ENCODE measurements at places on chromosomes 5 and 9.
A peak's percentile ranks its signal among the peaks of the same experiment; 100 is the strongest.

GRCh38 chr5:141484310-141484640, 555 bp upstream of the PCDHGC4 start:
- DNase-seq = no peak

DNA sequence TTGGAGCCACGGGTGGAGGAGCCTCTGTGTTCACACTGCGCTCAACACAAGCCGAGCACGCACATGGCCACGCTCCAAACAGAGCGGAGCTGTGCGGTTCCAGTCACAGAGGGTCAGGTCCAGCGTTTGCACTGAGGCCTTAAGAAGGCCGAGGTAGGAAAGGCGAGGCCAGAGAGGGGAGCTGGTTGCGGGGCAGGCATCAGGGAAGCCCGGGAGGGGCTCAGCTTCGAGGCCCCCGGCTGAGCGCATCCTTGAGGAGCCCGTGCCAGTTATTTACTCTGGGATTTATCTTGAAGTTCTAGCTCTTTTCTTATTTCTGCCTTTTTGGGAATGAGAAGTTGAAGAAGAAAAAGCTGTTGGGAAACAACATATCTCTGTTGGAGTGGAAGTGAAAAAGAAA, 140.8 kb downstream of the IRX1 start:
- no peak for DNase-seq

GRCh38 chr9:94741866-94742265, 15.4 kb downstream of the AOPEP start:
- no peak for DNase-seq

- DNase-seq = no peak
Observed at GRCh38 chr5:1748845-1749244, 50.8 kb downstream of the MRPL36 start.

DNA sequence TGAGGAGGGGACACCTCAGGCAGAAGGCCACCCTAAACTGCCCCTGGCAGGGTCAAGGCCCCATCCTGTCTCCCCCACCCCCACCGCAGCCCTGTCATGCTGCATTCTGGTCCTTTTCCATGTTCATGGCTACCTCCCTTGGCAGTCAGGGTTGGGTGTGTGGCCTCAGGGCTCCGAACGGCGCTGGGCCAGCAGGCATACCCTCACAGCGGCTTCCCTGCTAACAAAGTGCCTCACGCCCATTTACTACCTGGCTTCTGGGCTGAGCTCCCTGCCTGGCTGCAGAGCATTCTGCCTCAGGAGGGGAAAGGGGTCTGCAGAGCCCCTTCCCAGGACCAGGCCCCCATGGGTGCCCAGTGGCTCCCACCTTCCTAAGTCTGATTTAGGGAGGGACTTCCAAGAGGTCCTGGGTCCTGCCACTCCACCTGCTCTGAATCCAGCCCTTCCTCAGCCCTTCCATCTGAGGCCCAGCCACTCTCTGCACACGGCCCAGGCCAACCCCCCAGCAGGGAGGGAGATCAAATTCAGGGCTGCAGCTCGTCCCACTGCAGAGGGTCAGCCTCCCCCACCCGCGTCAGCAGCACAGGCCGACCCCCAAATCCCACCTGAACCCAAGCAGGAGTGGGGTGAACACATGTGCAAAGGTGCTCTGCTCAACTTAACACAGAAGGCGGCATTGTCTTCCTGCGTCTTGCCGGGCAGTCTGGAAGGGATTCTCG, 115.9 kb upstream of the PHYKPL start:
- DNase-seq = no peak

GRCh38 chr5:54644226-54644625, 126.7 kb downstream of the SNX18 start:
- no peak for DNase-seq

GRCh38 chr5:147743678-147744374, 38.7 kb downstream of the JAKMIP2 start:
- DNase-seq = no peak

GRCh38 chr9:95073042-95073607, 244.4 kb downstream of the FANCC start:
- no peak for DNase-seq

DNA sequence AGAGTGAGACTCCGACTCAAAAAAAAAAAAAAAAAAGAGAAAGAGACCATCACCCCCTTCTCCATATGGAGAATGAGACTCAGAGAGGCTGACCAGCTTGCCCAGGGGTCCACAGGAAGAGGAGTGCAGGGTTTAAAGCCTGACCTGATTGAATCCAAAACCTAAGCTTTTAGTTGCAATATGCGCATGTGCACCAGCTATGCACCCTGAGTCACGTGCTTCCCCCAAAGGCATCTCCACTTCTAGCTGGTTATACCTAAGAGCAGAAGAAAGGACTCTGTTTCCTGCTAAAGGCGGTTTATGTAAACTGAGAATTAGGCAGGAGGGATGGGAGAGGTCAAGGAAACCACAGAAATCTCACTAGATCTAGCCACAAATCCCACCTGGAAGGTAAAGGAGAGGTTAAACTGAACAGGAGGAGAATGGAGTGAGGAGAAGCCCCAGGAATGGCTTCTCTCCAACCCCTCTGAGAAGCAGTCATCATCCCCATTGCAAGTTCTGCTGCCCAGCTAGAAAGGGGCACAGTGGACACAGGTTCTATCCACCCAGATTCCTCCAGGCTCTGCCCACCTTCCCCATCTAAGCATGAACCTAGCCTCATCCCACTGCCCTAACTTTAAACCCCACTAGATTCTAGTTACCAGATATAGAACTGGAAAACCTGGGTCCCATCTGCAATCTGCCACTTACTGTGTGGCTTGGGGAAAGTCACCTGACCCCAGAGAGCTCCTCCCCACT, 171.3 kb downstream of the ACTL7B start:
- DNase-seq = no peak

DNA sequence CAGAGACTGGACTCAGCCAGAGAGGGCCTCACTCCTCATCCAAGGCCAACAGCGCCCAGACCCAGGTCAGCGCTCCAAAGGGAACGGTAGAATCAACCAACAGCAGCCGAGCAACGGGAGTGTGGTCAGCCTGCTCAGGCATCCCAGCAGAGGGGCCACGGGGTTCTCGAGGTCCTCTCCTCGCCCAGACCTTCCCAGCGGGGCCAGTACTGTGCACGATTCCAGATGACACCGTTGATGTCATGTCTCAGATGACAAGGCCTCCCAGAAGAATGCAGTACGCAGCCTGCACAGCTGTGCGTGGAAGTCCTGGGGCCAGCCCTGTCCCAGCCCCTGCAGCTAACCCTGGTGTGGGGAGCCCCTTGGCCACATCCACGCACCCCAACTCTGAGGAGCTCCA, 141.0 kb upstream of the PPP1R26 start:
- DNase-seq = no peak

DNA sequence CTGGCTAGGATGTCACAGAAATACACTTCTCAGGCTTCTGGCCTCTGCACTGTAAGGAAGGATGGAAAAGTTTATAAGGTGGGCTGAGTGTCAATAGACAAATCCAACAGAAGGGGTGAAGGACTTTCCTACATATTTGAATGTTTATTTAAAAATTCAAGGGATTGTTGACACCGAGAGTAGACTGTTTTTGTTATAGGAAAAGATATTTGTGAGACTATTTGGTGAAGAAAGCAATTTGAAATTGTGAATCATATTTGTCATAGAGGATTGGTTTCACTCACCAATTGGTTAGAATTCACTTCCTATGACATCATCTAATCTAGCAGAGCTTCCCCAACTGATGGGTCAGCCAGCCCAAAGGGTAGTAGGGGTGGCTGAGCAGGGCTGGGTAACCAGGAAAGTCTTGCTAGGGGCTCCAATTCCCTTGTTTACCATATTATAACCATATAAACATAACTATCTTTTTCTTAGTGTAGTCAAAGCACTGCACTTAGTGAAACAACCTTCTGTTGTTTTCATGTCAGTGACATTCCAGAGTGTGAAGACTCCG, 14.9 kb upstream of the MEGF10 start:
- DNase-seq = no peak

GRCh38 chr9:75027187-75028107, 646 bp downstream of the CARNMT1 start:
- peak; percentile 30 for DNase-seq

DNA sequence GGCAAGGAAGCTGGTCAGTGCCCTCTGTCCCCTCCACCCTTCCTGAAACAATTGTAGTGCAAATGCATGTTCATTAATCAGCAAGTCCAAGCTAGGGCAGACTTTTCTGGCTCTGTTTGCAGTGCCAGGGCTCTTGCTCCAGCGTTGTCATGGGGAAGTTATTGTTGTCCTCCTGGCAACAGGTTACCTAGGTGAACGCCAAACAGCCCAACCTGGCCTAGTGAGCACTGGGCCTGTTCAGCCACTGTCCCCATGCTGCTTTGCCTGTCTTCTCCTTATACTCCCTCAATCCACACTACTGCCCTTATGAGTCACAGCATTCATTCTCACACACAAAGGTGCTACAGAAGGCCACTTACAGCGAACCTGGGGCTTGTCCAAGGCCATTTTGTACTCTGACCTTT, 34.5 kb upstream of the GLIS3 start:
- no peak for DNase-seq

GRCh38 chr5:177443144-177443983, 3.2 kb upstream of the PRR7 start:
- no peak for DNase-seq

- DNase-seq = no peak
Observed at GRCh38 chr5:36646507-36647023, 40.2 kb downstream of the SLC1A3 start.

- DNase-seq = no peak
Observed at GRCh38 chr5:21181609-21182125, 1193.7 kb upstream of the CDH18 start.

GRCh38 chr9:116951588-116952435, 264.7 kb downstream of the TRIM32 start:
- no peak for DNase-seq

- no peak for DNase-seq
Observed at GRCh38 chr5:57509501-57510260, 27.1 kb upstream of the ACTBL2 start.

DNA sequence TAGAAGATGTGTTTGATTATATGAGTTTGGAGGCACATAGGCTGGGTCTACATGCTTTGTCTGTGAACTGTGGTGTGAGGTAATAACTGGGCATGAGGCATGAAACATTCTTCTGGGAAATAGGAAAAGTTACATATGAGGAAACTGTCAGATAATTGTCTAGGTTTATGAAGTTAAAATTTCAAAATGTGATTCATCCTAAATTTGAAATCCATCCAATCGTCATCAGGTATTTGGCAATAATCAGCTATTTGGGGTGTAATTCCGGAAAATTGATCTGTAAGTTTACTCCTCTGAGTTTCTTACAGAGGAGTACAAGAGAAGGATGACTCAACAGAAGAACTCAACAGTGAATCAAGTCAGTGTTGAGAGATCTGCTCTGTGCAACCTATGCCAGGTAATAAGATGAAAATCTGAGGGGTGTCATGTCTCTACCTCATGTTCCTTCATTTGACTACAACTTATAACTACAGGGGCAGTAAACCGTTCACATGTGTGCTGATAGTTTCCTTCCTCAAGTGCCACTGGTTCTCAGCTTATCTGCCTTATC, 1171.6 kb upstream of the CDH18 start:
- DNase-seq = no peak

DNA sequence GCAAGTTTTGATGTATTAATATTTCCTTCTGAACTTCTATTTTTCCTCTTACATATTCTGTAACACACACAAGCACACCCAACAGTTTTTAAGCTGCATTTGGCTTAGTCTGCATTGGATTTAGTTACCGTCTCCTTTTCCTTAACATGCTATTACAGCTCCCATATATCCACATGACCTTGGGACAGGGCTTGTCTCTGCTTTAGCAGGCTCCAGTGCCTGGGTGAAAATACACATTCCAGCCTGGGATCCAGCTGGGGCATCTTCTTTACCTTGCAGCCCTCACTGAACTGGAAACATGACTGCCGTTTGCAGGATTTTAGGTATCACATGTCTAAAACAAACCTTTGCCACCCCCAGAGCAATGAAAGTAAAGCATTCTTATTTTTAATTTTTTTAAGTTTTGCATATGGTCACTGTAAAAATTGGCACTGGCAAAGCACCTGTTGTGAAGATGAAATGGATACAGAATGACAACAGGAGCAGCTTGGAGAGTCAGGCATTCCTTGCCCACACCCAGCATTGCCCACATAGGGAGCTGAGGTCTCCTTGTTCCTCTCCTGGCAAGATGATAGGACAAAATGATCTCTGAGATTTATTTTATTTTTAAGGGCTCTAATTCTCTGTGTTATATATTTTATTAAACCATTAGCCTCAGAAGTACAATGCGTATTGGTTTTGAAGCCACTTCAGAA, 4.0 kb downstream of the GADD45G start:
- DNase-seq = no peak

DNA sequence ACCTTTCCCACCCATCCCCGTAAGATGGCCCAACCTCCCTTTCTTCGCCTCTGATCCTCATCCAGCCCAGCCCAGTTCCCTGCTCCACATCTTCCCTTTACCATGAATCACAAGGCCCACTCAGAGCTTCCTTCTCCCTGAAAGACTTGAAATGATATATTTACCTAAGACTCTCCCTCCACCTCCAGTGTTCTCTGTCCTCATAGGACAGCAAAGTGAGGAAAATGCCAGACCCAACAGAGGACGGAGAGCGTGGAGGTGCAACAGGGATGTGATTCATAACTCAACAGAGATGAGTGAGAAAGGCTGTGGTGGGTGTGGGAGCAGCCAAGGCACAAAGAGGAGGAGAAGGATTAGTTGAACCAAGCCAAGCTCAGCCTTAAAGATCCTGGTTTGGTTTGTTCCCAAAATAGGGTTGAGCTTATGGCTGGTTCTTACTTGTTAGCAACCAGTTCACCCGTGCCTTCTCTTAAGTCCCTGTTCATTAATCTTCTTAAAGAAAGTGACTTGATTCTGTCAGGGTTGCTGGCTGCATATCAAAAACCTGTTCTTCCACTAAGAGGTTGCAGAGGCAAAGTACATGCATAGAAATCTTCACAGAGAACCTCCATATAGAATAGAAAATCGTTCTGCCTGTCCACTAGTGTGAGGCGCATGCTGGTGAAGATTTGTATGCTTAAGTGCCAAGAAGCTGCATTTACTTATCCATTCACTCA, 183.2 kb downstream of the ACTL7B start:
- DNase-seq = no peak
